Panc1 (cell line): ENCODE measurements at places on chromosomes 3 and 15.

GRCh38 chr3:152915695-152916094 lies 80.8 kb downstream of the P2RY1 start:
- H3K4me1 ChIP-seq: no peaks in the 10 kb centered on the region
- H3K27me3 ChIP-seq: no peaks in the 10 kb centered on the region
- no peak overlapping the region for H3K27ac ChIP-seq
- H3K4me3 ChIP-seq: no peak overlapping the region
- no peaks in the 10 kb centered on the region for H3K36me3 ChIP-seq
- DNase-seq: no peak

DNA sequence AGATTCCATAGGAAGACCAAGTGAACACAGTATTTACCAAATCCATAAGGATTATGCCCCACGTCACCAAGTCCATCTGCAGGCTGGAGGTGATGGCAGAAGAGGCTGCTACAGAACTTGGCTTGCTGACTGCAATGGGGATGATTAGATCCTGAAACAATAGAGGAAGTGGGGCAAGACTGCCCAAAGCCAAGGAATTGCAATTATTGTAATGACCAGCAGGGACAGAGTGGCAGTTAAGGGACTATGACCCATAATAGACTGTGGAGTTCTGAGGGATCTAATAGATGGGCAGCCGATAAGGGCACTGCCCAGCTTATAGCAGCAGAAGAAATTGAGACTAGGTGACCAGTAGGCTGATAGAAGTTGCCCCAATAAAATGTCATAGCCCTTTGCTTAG lies 108.4 kb downstream of the MINAR1 start:
- no peak overlapping the region for H3K27ac ChIP-seq
- H3K27me3 ChIP-seq: 0 out of 2 replicates have a peak, but pooled peaks cover 3% of the 10 kb centered on the region

GRCh38 chr3:16908016-16908807 lies 23.5 kb downstream of the PLCL2 start:
- H3K27me3 ChIP-seq: no peaks in the 10 kb centered on the region
- H3K4me1 ChIP-seq: no peaks in the 10 kb centered on the region

DNA sequence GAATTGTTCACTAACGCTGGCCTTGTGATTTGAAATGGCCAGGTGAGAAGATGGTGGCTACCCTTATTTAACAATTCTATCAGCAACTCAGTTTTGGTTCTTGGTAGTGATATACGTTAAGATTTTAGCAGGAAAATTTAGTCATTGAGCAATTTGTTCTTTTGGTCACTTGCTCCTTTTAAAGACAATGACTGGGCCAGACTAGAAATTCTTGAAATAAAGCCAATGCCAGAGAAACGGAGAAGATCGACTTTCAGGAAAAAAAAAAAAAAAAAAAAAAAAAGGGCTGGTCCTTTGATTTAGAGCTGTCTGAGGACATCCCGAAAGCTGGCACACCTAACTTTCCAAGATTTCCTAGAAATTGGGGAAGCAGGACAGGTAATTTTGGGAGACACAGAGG lies 178.5 kb downstream of the FNDC3B start:
- peak overlapping the region; percentile 83 for H3K27ac ChIP-seq
- peaks cover 92% of the 10 kb centered on the region for H3K4me1 ChIP-seq
- H3K4me3 ChIP-seq: no peak overlapping the region
- H3K27me3 ChIP-seq: no peaks in the 10 kb centered on the region
- no peak for DNase-seq

- H3K4me1 ChIP-seq: no peaks in the 10 kb centered on the region
- H3K27ac ChIP-seq: no peak overlapping the region
Measured at GRCh38 chr3:197444793-197445379, 110.9 kb downstream of the BDH1 start.

DNA sequence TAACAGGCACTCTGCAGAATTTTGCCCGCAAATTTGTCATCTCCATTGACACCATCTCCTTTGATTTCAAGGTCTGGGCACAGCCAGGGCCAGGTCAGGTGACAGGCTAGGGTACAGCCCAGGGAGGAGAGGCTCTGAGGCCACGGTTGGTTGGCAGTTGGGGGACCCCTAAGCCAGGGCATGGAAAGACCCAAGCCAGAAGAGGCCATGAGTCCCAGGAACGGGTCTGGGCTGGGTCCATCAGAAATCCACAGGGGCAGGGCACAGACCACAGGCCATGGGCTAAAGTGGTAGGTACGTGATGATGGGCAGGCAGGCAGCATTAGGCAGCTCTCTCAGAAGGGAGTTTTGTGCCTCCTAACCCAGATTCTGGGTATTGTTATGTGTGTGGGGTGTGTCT lies 45.8 kb downstream of the SEMA3G start:
- no peaks in the 10 kb centered on the region for H3K4me1 ChIP-seq
- H3K36me3 ChIP-seq: no peaks in the 10 kb centered on the region
- DNase-seq: no peak
- no peaks in the 10 kb centered on the region for H3K27me3 ChIP-seq
- no peak overlapping the region for H3K27ac ChIP-seq

DNA sequence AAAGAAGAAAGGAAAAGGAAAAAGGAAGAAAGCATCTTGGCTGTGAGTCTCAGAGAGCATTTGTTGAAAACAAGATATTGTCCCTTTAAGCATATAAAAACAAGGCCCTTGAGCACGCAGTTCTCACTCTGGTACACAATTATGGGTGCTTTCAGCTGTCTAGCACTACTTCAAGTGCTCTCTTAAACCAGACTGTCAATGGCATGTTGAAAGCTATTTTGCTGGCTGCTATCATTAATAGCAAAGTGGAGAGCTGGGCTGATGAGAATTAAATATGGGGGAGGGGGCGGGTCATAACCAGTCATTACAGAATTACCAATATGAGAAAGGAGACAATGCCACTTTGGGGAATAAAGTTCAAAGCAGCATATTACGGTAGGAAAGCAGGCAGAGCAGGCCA lies 9.3 kb downstream of the TLE3 start:
- H3K4me1 ChIP-seq: peaks cover 46% of the 10 kb centered on the region
- peaks cover 20% of the 10 kb centered on the region for H3K36me3 ChIP-seq
- H3K27ac ChIP-seq: no peak overlapping the region
- no peak for DNase-seq

DNA sequence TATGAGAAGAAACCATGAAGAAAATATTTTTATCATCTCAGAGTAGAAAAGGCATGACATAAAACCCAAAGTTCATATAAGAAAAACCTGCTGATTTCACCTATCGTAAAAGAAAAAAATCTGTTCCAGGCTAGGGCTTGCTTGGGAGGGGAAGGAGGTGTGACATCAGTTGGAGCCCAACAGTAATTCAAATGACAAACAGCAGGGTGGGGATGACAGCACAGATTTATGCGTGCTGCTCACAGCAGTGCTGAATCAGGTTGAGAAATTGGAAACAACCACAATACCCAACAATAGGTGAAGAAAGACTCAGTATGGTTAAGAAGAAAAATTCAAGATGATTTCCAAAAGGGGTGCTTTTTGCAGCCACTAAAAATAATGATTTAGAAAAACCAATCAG lies 172.4 kb downstream of the PDE8A start:
- DNase-seq: no peak
- H3K4me3 ChIP-seq: no peak overlapping the region
- no peak overlapping the region for H3K27ac ChIP-seq
- H3K27me3 ChIP-seq: no peaks in the 10 kb centered on the region

DNA sequence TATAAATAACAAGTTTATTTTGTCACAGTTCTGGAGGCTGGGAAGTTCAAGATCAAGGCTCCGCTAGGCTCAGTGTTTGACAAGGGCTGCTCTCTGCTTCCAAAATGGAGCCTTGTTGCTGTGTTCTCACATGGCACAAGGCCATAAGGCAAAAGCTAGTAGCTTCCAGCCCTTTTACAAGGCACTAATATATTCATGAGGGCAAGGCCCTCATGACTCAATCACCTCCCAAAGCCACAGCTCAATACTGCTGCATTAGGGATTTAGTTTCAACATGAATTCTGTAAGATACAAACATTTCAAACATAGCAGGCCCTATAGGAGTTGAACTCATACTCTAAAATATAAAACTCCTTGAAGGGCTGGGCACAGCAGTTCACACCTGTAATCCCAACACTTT lies 30.2 kb downstream of the ZBTB11 start:
- no peak overlapping the region for H3K4me3 ChIP-seq
- no peaks in the 10 kb centered on the region for H3K27me3 ChIP-seq
- H3K36me3 ChIP-seq: peaks cover 2% of the 10 kb centered on the region

DNA sequence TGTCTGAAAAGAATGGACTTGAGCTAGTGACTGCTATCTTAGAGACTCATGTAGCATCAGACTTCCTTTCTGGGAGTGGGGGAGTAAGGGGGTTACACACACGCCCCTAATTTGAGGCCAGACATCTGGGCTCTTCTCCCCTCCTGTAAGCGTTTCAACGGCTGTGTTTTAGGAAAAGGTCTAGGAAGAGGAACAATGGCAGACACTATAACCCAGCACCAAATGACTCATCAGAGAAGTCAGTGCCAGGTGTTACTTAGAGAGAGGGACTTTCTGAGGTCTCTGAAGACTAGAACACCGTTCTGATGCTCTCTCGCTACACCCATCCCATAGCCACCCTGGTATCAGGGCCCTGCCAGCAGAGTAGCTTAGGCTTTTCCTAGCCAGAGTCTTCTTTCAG lies 65.5 kb downstream of the SSUH2 start:
- no peaks in the 10 kb centered on the region for H3K4me1 ChIP-seq
- no peak overlapping the region for H3K27ac ChIP-seq
- DNase-seq: no peak
- no peaks in the 10 kb centered on the region for H3K36me3 ChIP-seq
- no peak overlapping the region for H3K4me3 ChIP-seq

DNA sequence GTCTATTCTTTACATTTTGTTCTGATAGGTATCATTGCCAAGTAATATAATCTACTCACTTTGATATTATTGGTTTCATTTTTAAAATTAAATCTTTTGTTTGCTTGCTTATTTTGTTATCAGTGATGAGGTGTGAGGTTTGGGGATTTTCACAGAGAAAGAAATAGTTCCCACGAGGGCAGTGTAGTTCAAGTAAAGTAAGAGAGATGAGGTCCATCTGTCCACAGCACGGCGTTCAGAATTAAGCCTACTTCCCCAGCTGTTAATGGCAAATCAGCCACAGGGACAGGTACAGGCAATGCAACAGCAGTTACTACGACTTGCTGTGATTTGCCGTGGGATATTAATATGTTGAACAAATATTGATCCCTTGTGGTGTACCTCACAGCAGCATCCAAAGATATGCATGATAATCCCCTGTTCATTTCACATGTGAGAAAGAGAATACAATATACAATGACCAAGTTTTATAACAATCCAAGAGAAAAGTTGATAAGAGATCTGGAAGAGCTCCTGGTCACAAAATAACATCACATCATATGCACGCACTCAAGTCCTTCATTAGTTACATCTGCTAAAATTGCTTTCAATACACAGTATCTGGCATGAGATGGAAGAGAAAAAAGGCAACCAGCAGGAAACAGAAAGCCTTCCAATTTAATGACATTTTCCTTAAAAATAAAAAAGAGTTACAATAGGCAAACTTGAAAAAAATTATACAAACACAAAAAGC lies 131.6 kb downstream of the TUSC7 start:
- H3K4me1 ChIP-seq: no peaks in the 10 kb centered on the region
- no peaks in the 10 kb centered on the region for H3K27me3 ChIP-seq
- H3K27ac ChIP-seq: no peak overlapping the region
- no peak overlapping the region for H3K4me3 ChIP-seq
- no peak for DNase-seq

DNA sequence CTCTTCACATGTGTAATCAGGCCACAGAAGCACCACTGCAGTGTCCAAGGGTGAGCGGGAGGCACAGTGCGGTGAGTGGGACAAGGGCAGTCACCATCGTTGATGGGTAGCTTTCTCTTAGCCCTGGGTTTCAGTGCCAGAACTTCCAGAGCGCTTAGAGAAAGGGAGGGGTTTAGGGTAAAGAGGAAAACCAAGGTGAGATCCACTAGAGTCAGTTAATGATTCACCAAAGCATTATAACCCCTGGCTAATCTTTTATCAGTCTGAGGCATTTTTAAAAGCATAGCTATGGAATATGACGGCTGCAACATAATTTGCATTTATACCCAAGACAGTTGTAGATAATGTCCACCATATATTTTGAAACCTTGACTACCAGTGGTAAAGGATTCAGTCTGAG lies 94.8 kb downstream of the SHQ1 start:
- DNase-seq: no peak
- no peaks in the 10 kb centered on the region for H3K27me3 ChIP-seq
- H3K4me1 ChIP-seq: no peaks in the 10 kb centered on the region
- H3K4me3 ChIP-seq: no peak overlapping the region
- H3K27ac ChIP-seq: no peak overlapping the region
- H3K36me3 ChIP-seq: no peaks in the 10 kb centered on the region

DNA sequence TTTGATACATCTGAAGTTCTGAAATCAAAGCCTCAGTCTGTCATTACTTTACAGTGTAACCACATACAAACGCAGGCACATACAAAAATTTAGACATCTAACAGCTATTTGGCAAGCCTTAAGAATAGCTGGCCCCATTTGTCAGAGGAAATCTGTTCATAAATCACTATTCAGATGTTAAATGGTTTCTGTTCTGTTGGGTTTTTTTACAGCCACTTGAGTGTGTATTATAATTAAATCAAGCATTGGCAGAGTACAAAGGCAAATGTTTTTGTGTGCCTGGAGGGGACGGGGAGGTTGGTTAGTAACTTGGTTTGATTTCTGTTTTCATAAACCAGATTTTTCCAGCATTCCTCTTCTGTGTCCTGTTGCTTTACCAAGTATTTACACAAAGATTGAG lies 24.1 kb downstream of the PIGB start:
- DNase-seq: no peak
- H3K4me1 ChIP-seq: no peaks in the 10 kb centered on the region
- no peak overlapping the region for H3K4me3 ChIP-seq
- H3K27ac ChIP-seq: no peak overlapping the region
- H3K36me3 ChIP-seq: no peaks in the 10 kb centered on the region
